ENCODE measurements at places on chromosomes 4 and X.

- no peak for DNase-seq
Observed at GRCh38 chrX:80807606-80807991, 2.1 kb downstream of the BRWD3 start.

- no peak for DNase-seq
Observed at GRCh38 chr4:79856196-79856595, 216.8 kb downstream of the ANTXR2 start.

DNA sequence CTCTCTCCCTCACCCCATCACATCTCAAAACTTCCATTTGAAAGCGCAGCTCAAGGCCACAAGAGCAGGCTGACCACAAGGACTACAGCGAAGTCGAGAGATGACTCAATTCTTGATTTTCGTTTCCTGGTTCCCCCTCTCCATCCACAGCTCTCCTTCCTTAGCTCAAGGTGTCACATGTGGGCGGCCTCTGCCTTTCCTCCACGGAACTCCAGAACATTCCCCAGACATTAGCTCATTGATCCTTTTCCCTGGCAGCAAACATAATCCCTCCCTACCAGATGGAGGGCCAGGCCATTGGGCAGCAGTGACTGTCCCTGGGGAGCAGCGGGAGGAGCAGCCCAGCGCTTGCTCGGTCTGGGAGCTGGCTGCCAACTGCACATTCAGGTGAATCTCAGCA is 56.3 kb downstream of the CCDC149 start:
- no peak for DNase-seq

- no peak for DNase-seq
Observed at GRCh38 chr4:111502626-111503025, 642.6 kb upstream of the FAM241A start.

GRCh38 chrX:14942341-14942740 is 69.1 kb downstream of the MOSPD2 start:
- no peak for DNase-seq

Data from liver (tissue), 10 donors.